H9 (cell line): ENCODE measurements at places on chromosomes 12 and 14. TPM values are rescaled to one million over a fixed set of nuclear protein-coding genes. Genes with fewer than 3 reads are reported as not detected.

DNA sequence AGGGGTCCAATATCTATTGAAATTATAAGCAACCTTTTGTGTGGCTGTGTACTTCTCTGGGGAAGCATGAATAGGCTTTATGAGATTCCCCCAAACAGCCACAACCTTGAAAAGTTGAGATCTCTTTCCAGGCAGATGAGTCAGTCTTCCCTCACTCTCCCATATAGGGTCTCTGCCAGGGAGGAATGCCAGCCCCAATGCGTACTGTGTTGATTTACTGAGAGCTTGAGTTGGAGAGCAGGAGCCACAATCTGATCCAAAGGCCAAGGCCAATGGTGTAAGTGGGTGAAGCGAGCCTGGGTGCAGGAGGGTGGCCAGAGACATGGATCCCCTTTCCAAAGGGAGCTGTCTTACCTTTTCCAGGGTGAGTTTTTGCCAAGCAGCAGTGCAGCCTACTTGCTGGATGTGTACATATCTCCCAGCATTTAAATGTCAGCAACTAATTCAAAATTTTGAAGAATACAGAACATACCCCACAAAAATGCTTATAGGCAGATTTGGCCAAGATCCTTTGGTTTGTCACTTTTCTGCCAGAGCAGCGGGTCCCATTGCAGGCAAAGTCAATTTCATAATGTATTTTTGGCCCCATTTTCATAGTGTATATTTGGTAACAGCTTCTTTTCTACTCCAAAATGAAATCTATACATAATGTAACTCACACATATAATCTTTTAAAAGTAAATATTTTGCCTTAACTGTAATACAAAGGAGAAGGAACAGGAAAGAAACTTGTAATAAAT lies 88.2 kb downstream of the TBC1D30 start:
- H3K27ac ChIP-seq: no peak overlapping the region
- no peaks in the 10 kb centered on the region for H3K27me3 ChIP-seq
- H3K36me3 ChIP-seq: no peaks in the 10 kb centered on the region
- H3K4me1 ChIP-seq: no peaks in the 10 kb centered on the region
- no peak for DNase-seq
- H3K4me3 ChIP-seq: no peak overlapping the region

DNA sequence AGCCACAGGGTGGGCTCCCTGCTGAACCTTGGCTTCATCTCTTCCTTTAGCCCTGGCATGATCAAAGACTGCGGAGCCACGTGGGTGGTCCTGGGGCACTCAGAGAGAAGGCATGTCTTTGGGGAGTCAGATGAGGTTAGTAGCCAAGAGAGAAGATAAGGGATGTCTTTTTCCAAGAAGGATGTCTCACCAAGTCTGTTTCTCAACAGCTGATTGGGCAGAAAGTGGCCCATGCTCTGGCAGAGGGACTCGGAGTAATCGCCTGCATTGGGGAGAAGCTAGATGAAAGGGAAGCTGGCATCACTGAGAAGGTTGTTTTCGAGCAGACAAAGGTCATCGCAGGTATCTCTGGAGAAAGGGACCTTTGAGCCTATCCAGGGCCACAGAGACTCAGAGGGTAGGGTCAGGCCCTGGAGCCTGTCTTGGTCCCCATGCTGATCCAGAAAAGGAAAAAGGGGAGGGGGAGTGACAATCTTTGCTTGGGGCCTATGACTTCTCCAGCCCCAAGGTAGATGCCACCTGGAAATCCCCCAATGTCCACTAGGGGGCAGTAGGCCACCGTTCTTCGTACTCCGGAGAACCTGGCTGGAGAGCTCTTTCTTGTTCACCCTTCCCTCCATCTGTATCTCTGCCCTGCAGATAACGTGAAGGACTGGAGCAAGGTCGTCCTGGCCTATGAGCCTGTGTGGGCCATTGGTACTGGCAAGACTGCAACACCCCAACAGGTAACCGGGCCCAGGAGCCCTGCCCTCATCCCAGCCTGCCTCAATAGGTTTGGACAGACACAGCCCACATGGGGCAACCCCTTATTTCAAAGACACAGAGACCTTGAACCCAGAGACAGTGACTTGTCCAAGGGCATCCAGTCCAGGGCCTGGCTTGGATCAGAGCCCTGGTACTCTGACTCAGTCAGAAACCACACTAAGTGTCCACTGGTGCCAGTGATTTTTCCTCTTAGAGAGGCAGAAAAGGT lies 2.0 kb downstream of the TPI1 start:
- H3K4me3 ChIP-seq: peak overlapping the region; percentile 91
- peaks cover 48% of the 10 kb centered on the region for H3K36me3 ChIP-seq
- H3K27ac ChIP-seq: no peak overlapping the region

GRCh38 chr12:58645946-58646345 lies 274.4 kb downstream of the LRIG3 start:
- no peak overlapping the region for H3K4me3 ChIP-seq
- H3K4me1 ChIP-seq: no peaks in the 10 kb centered on the region
- H3K27ac ChIP-seq: no peak overlapping the region
- no peaks in the 10 kb centered on the region for H3K36me3 ChIP-seq
- DNase-seq: no peak
- no peaks in the 10 kb centered on the region for H3K27me3 ChIP-seq

GRCh38 chr12:25364529-25365339 lies 114.0 kb upstream of the KRAS start:
- H3K27me3 ChIP-seq: no peaks in the 10 kb centered on the region
- no peak overlapping the region for H3K27ac ChIP-seq
- H3K4me3 ChIP-seq: no peak overlapping the region
- no peaks in the 10 kb centered on the region for H3K36me3 ChIP-seq
- DNase-seq: no peak

The ALDH1L2 gene
- 1.9 and 2.2 TPM in 2 replicates for total RNA-seq

DNA sequence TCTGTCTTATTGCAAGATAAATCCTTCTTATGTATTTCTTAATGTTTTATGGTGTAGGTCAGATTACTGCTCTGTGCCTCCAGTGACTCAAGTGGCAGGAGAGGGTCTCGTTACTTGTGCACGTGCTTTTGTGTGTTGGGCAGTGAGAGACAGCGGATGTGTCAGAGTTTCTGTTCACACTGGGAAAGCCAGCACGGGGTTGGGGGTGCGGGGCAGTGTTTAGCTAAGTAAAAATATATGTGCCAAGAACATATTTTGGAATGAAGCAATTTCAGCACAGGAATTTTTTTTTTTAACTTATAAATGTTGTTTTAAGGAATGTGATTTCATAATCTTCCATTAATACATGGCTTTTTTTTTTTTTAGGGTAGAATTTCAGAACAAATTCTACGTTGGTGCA lies 4.5 kb upstream of the DNAH10 start:
- H3K4me1 ChIP-seq: no peaks in the 10 kb centered on the region
- H3K36me3 ChIP-seq: peaks cover 35% of the 10 kb centered on the region
- H3K27ac ChIP-seq: no peak overlapping the region
- no peaks in the 10 kb centered on the region for H3K27me3 ChIP-seq
- no peak for DNase-seq

DNA sequence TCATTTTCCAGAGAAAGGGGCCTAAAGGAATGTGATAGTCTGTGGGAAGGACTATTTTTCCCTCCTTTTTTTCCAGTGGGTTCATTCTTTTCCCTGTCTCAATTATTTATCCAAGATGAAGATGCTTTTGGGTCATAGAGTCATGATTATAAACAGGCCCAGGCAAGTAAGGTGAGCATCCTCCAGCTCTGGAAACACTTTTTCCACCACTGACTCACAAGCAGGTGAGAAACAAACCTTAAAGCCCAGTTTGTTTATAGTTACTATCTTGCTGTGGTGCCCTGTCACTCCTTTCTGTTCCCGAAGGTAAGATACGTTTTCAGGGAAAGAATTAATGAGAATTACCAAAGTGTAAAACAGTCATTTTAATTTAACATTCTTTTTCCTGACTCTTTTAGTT lies 107.7 kb upstream of the IFNG-AS1 start:
- no peak overlapping the region for H3K4me3 ChIP-seq
- H3K36me3 ChIP-seq: no peaks in the 10 kb centered on the region
- H3K27ac ChIP-seq: no peak overlapping the region

The JDP2 gene
- 22.8 and 24.7 TPM in 2 replicates for total RNA-seq

The RDH16 gene
- 0.31 and 0.39 TPM in 2 replicates for total RNA-seq

DNA sequence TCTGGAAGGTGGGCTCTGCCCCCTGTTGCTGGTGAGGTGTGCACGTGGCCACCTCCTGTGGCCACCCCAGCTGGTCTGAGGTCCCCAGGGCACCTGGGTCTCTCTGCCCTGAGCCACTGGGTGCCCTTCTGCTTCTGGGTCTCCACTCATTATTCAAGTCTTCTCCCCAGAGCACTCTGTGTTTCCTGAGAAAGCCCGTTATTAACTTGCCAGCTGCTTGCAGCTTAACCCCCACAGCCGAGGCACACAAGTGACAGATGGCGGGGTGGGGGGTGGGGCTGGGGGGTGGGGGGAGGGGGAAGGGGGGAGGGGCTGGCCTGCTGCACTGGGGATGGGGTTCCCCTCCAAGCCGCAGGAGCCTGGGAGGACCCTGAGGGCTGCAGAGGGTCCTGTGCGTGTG lies 40.5 kb downstream of the FBRSL1 start:
- H3K27ac ChIP-seq: no peak overlapping the region
- H3K4me3 ChIP-seq: no peak overlapping the region
- H3K27me3 ChIP-seq: no peaks in the 10 kb centered on the region; the same call in 1 of the 2 replicates
- H3K36me3 ChIP-seq: peaks cover 22% of the 10 kb centered on the region
- H3K4me1 ChIP-seq: no peaks in the 10 kb centered on the region
- no peak for DNase-seq

DNA sequence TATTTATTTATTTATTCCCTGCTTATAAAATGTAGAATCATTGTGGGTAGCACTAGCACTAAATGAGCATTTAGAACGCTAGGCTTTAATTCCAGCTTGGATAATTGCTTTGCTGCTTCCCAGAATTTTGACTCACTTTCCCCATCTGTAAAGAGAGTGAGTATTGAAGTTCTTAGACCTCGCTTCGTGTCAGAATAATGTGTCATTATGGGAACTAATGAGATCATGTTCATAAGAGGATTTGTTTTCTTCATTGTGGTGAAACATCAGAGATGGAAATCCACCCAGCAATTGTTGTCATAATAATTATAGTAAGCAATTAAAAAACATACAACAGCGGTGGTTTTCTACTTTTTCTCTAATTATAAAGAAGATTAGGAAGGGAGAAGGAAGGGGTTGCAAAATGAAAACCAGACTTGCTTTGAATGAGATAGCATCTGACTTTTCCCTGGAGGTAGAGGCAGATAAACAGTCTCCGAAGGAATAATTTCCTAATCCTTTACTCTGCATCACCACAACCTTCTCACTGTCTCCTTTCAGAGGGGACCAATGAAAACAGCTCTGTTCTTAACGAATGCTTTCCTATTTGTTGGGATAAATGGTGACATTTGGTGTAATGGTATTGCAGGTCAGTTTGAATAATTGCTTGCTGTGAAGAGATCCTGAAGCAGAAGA lies 86.8 kb upstream of the ARHGAP5 start:
- DNase-seq: no peak
- no peaks in the 10 kb centered on the region for H3K36me3 ChIP-seq
- H3K4me3 ChIP-seq: no peak overlapping the region
- no peak overlapping the region for H3K27ac ChIP-seq
- H3K27me3 ChIP-seq: no peaks in the 10 kb centered on the region
